ENCODE measurements at places on chromosomes 3 and 15.

GRCh38 chr3:143480344-143480743, 360.8 kb downstream of the CHST2 start:
- no peak for DNase-seq

- DNase-seq = no peak
Observed at GRCh38 chr15:51883271-51883837, 53.9 kb downstream of the TMOD3 start.

- DNase-seq = no peak
Observed at GRCh38 chr3:188904670-188905069, 267.1 kb upstream of the TPRG1 start.

- DNase-seq = no peak
Observed at GRCh38 chr15:73264881-73265280, 103.9 kb downstream of the HCN4 start.

- no peak for DNase-seq
Observed at GRCh38 chr3:188578576-188579363, 424.8 kb downstream of the LPP start.

DNA sequence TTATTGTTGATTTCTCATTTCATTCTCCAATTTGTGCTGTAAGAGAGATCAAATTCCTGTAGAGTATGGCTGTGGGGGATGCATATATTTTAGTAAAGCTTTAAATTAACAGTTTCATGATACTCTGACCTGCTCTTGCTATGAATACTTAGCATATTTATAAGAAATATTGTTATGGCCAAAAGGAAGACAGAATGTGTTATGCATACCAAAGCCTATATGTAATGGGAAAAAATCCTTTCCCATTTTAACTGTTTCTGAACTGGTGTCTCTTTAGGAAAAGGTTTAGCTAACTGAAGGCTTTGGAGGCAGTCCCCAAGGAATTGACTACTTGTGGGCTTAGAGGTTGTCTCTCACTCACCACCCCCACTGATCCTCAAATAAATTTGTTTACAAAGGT, 59.2 kb downstream of the CADPS start:
- no peak for DNase-seq

GRCh38 chr3:53257465-53257864, 1.6 kb upstream of the TKT start:
- no peak for DNase-seq

- no peak for DNase-seq
Observed at GRCh38 chr15:61200626-61201025, 28.5 kb downstream of the RORA start.

- no peak for DNase-seq
Observed at GRCh38 chr3:184679056-184679816, 32.6 kb downstream of the MAGEF1 start.

DNA sequence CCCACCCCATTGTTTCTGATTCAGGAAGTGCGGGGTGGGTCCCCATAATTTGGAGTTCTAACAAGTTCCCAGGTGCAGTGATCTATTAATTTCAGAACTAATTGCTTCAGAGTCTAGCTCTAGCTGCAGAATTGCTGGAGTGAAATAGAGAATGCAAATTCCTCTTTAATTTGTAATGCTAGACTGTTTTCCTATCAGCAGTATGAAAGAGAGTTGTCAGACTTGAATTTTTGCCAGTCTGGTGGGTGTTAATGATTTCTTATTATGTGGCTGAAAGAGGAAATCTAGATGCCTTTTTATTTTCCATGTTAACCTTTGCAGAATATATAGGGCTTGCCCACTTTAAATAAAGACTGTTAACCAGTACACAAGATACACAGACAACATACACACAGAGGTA, 23.7 kb downstream of the APH1B start:
- DNase-seq = no peak

DNA sequence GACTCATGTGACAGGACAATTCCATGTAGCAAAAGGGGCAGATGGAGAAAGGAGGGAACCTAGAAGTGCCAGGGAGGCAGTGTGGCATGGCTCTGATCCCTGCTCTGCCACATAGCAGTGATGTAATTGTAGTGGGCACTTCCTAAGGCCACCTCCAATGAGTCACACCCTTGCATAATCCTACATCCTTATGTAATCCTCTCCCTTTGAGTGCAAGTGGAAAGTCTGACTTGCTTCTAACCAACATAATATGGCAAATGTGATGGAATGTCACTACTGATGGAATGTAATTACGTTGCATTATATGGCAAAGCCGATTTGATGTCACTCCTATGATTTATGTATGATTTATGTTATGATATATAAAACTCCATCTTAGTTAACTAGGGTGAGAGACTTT, 72.9 kb upstream of the ATP2C1 start:
- DNase-seq = no peak

DNA sequence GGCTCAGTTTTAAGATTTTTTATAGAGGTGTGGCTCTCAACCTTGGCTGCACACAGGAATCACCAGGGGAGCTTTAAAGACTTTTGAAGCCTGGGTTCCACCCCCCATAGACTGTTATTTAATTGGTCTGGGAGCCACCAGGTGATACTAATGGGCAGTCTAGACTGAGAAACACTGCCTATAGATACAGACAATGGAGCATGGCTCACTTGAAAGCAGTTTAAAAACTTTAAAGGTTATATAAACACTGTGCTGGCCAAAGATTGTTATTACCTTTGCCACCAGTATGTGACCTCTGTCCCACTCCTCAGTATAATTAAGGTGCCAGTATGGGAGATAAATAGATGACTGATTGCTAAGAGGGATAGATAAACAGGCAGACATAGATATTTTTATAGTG, 3.8 kb downstream of the GOLIM4 start:
- DNase-seq = no peak

DNA sequence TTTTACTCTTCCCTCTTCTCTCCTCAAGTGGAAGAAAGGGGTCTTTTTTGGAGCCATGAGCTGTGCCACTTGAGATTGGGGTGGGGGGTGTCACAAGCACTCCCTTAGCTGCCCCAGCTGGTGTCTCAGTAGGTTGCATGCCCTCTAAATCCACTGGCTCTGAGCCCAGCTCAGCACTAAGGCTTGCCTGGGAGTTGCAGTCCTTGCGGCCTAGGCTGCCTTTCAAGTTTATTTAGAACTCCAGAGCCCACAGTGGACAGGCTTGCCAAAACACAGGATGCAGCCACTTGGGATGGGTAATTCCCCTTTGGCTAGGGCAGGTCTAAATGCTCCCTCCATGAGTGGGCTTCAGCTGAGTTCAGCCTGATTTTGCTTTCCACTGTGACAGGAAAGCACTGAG, 24.7 kb downstream of the C3orf20 start:
- no peak for DNase-seq

- no peak for DNase-seq
Observed at GRCh38 chr3:191240486-191240885, 41.4 kb downstream of the OSTN start.

GRCh38 chr3:42632146-42632545, 21.4 kb upstream of the ZBTB47 start:
- no peak for DNase-seq

- DNase-seq = no peak
Observed at GRCh38 chr15:62112616-62113593, 46.1 kb downstream of the C2CD4A start.

- DNase-seq = no peak
Observed at GRCh38 chr3:146322216-146322817, 71.4 kb upstream of the PLSCR4 start.

- DNase-seq = no peak
Observed at GRCh38 chr3:193774272-193774915, 181.4 kb downstream of the OPA1 start.

DNA sequence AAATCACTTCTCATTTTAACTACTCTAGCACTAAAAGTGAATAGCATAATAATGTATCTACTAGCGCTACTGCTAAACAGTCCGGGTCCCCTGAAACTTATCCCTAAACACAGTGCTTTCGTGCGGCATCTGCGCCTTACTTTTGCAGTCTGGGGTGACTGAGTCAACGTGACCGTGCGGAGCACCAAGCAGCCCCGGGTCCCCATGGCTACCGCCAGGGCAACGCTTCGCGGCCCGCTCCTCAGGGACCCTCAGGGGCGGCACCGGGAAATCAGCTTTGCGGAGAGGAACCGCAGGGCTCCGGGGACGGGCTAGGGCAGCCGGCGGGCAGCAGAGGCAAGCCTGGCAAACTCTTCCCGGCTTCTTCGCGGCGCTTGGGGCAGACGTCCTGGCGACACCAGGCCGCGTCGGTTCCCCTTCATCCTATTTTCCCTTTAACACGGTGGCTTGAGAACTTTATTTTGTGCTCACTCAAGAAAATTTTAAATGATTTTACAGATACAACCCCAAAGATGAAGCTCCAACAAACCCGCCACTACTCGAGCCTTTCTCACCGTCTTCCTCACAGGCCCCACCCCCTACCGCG, 757 bp upstream of the DIPK2A start:
- DNase-seq = peak; percentile 17

GRCh38 chr3:172150913-172151650, 111.7 kb downstream of the FNDC3B start:
- DNase-seq = no peak

DNA sequence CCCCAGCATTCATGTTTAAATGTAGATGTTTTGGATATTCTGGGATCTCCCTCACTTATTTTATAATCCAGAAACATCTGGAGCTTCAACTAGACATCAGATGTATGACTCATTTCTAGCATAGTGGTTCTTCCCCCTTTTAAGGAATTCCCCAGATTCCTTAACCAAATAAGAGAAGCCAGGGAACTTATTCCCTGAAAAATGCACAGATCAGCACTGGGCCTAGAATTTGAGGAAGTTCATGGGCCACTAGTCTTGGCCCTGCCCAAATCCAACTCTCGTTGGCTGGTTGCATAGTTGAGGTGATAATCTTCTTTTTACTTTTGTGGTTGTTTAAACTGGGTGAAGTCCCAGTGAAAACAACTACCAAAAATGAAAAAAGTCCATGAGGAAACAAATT, 20.4 kb downstream of the RARRES1 start:
- DNase-seq = no peak

- no peak for DNase-seq
Observed at GRCh38 chr3:45515999-45516725, 78.4 kb upstream of the LIMD1 start.

DNA sequence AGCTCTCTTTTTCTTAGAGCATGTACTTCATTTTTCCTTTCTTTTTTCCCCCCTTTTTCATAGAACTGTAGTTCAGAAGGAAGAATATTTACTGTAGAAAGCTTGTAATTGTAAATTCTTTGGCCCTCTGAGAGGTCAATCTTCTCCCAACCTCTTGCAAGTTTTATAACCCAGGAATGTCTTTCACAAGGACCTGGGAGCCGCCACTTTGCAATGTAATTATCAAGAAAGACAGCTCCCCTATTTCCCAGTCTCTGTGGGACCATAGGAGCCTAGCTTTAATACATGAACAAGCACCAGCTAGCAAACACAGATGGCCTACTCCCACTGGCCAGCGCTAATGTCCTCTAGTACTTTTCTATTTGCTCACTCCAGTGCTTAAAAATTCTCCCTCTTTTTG, 51.4 kb downstream of the NFKBIZ start:
- DNase-seq = no peak

- DNase-seq = no peak
Observed at GRCh38 chr3:76353683-76354082, 568.3 kb upstream of the ZNF717 start.

GRCh38 chr3:47344971-47345370, 35.9 kb upstream of the PTPN23 start:
- DNase-seq = no peak

GRCh38 chr3:193031911-193032310, 114.3 kb upstream of the MB21D2 start:
- no peak for DNase-seq

- no peak for DNase-seq
Observed at GRCh38 chr3:79412537-79412936, 355.3 kb downstream of the ROBO1 start.

DNA sequence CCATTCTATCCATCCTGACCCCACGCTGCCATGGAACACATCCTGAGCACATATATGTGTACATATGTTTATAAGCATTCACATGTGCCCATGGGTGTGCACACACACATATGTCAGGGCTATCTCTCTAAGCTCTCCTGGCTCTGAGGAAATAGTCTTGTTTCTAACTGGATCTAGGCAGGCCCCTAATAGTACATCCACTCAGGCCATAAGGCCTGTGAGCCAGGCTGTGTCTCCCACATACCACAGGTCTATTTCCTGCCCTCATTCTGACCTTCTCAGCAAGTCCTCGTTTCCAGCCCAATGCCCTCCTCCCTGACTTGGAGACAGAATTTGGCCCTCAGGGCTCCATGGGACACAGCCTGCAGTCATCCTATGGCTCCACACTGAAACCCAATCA, 284.8 kb upstream of the CTNNB1 start:
- DNase-seq = no peak

GRCh38 chr3:3209714-3210113, 30.2 kb upstream of the CRBN start:
- DNase-seq = no peak

- no peak for DNase-seq
Observed at GRCh38 chr3:933326-933725, 159.5 kb upstream of the CNTN6 start.

GRCh38 chr3:147383617-147384016, 22.7 kb downstream of the ZIC4 start:
- DNase-seq = no peak

GRCh38 chr3:81531263-81531662, 230.2 kb downstream of the GBE1 start:
- DNase-seq = no peak

DNA sequence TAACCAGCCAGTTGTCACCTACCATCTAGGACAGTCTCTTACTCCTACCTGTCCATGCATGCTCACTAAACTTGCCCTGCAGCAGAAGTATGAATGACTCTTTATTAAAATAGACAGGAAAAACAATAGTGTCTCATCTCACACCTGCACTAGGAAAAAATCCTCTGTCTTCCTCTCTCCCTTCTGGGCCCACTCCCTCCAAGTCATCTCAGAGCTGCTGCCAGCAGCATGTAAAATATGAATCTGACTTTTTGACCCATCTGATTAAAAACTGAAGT, 93.5 kb upstream of the THBS1 start:
- no peak for DNase-seq

DNA sequence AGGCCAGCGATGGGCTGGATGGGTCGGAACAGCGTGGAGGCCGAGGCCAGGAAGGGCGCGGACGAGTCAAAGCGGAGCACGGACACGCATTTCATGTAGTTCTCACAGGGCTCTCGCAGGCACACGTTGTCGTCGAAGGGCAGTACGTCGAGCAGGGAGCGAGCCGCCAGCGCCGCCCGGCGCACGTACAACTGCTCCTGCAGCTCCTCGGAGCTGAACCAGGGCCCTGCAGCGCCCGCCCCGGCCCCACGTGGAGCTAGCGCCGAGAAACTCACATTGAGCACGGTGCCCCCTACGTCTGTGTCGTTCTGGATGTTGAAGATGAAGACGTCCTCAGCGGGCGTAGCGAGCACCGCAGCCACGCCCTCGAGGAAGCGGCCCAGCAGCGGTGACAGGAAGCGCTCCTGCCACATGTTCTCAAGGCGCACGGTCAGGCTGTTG, 5.8 kb downstream of the CELSR3 start:
- DNase-seq = no peak

All from stimulated activated CD4-positive, alpha-beta T cell treated with anti-CD3 and anti-CD28 coated beads, Interleukin-15, amount 100 ng/mL, for 1 hour (primary cell).